ENCODE measurements at places on chromosomes 2 and 18. TPM values are rescaled to one million over a fixed set of nuclear protein-coding genes. Genes with fewer than 3 reads are reported as not detected.

Gene DHRS9
- polyA plus RNA-seq: 33.4 TPM

Gene LCT
- polyA plus RNA-seq: not detected

Gene AFF3
- 1.0 TPM for polyA plus RNA-seq

Gene CGREF1
- 3.4 TPM for polyA plus RNA-seq

Gene SIX3
- polyA plus RNA-seq: not detected

Gene FKBP7
- 1.5 TPM for polyA plus RNA-seq

Gene CYRIA
- 0.47 TPM for polyA plus RNA-seq

Gene ARHGAP15
- polyA plus RNA-seq: 0.69 TPM

Gene NEU2
- not detected for polyA plus RNA-seq

Gene PSMA8
- polyA plus RNA-seq: 0.04 TPM

Gene RGPD3
- 0.12 TPM for polyA plus RNA-seq

Gene ZNF638
- polyA plus RNA-seq: 42.4 TPM

Gene GREB1L
- 0.16 TPM for polyA plus RNA-seq

Gene RAB11FIP5
- polyA plus RNA-seq: 8.1 TPM

Gene G6PC2
- not detected for polyA plus RNA-seq

Gene COL5A2
- polyA plus RNA-seq: 6.7 TPM

Gene HOXD10
- polyA plus RNA-seq: 0.31 TPM

Gene SERPINB4
- 68.4 TPM for polyA plus RNA-seq

Gene CLEC4F
- 0.51 TPM for polyA plus RNA-seq

Gene IL36G
- 54.5 TPM for polyA plus RNA-seq

Gene TWIST2
- 1.8 TPM for polyA plus RNA-seq

Gene FAM228A
- 0.22 TPM for polyA plus RNA-seq

Gene ZCCHC2
- 3.5 TPM for polyA plus RNA-seq

Gene FAM110C
- polyA plus RNA-seq: 31.1 TPM

Gene OBSL1
- polyA plus RNA-seq: 28.6 TPM
